Mesendoderm (in vitro differentiated cells): ENCODE measurements at places on chromosomes 5 and 9.

DNA sequence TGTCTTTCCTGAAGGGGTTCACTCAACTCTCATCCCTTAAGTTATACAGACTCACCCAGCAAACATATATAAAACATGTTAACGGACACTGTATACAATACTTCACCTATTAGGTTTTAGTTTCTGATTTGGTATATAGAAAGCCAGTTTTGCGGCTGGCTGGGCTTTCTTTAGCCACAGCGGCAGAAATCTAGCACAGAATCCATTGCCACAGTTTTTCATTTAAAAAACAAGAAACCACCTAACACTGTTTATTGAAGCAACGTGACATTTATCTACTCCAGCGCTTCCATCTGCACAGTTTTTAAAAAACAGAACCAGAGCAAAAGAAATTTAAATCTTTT lies 67.3 kb downstream of the SNX30 start:
- H3K27ac ChIP-seq, result no peak overlapping the region
- no peaks in the 10 kb centered on the region for H3K36me3 ChIP-seq
- no peak for DNase-seq

- no peak overlapping the region for H3K27ac ChIP-seq
- H3K27me3 ChIP-seq, result no peaks in the 10 kb centered on the region
- H3K4me3 ChIP-seq, result no peak overlapping the region
- H3K36me3 ChIP-seq, result no peaks in the 10 kb centered on the region
- H3K4me1 ChIP-seq, result no peaks in the 10 kb centered on the region
- no peak for DNase-seq
Observed at GRCh38 chr5:143646961-143647360, 165.0 kb upstream of the HMHB1 start.

DNA sequence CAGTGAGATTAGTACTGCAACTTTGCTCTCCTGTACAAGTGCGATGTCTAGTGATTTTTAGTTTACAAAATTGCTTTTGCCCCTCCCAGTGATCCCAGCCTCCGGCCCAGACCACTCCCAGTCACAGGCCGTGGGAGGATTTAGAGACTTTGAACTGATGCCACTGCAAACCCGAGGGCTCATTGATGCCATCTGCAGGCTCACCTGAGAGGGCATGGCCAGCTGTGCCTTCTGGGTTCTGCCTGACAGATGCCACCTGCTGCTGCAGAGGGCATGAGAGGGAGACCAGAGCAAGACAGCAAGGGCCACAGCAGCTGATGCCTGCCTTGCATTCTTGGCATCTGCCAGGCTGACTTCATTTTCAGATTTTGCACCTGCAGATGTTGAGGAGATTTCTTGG lies 593.8 kb downstream of the CDK5RAP2 start:
- H3K4me3 ChIP-seq, result no peak overlapping the region
- no peaks in the 10 kb centered on the region for H3K4me1 ChIP-seq
- H3K27me3 ChIP-seq, result no peaks in the 10 kb centered on the region
- no peak for DNase-seq
- no peaks in the 10 kb centered on the region for H3K36me3 ChIP-seq

- H3K4me3 ChIP-seq, result peak overlapping the region; percentile 19
- no peaks in the 10 kb centered on the region for H3K27me3 ChIP-seq
- peaks cover 2% of the 10 kb centered on the region for H3K4me1 ChIP-seq
- no peak overlapping the region for H3K27ac ChIP-seq
- DNase-seq, result peak; percentile 81
Observed at GRCh38 chr5:43000111-43000840, 39.8 kb downstream of the ANXA2R start.

DNA sequence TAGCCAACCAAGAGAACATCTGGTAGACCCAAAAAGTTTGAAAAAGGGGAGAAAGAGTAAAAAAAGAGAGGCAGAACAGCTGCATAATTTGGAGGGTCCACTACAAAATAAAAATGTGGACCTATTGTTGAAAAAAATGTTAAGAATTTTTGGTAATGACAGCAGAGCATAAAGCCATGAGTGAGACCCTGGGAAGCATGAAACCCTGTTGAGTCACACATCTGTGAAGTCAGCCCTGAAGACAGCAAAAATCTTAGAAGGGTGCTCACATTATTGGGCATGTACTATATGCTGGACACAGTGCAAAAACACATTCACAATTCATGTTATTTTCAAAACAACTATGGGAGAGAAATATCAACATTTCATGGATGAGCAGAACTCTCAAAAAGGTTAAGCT lies 56.4 kb upstream of the LIFR start:
- no peak for DNase-seq
- no peak overlapping the region for H3K4me3 ChIP-seq
- H3K4me1 ChIP-seq, result peaks cover 12% of the 10 kb centered on the region
- H3K27ac ChIP-seq, result no peak overlapping the region
- no peaks in the 10 kb centered on the region for H3K36me3 ChIP-seq
- no peaks in the 10 kb centered on the region for H3K27me3 ChIP-seq

GRCh38 chr9:96089452-96090085 lies 212.4 kb downstream of the HSD17B3 start:
- H3K4me1 ChIP-seq, result peaks cover 12% of the 10 kb centered on the region
- no peak overlapping the region for H3K4me3 ChIP-seq
- no peaks in the 10 kb centered on the region for H3K27me3 ChIP-seq
- no peak for DNase-seq
- no peak overlapping the region for H3K27ac ChIP-seq
- H3K36me3 ChIP-seq, result no peaks in the 10 kb centered on the region

- H3K4me3 ChIP-seq, result no peak overlapping the region
- no peak overlapping the region for H3K27ac ChIP-seq
- no peaks in the 10 kb centered on the region for H3K36me3 ChIP-seq
- no peaks in the 10 kb centered on the region for H3K27me3 ChIP-seq
- no peaks in the 10 kb centered on the region for H3K4me1 ChIP-seq
- no peak for DNase-seq
Observed at GRCh38 chr5:17105744-17106418, 111.5 kb upstream of the BASP1 start.

DNA sequence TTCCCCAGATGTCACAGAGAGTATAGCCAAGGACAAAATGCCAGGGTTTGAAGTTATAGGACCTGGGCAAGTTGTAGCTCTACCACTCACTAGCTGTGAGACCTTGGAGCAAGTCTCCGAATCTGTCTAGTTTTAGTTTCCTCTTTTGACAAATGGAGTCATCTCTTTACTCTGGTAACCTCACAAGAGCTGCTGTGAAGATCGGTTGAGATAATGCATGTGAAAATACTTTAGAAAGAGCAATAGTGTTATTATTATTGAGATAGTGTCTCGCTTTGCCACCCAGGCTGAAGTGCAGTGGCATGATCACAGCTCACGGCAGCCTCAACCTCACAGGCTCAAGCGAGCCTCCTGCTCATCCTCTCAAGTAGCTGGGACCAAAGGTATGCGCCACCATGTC lies 117.9 kb upstream of the NR5A1 start:
- H3K4me1 ChIP-seq, result peaks cover 8% of the 10 kb centered on the region
- H3K27me3 ChIP-seq, result no peaks in the 10 kb centered on the region
- H3K4me3 ChIP-seq, result no peak overlapping the region
- no peak for DNase-seq

- H3K27ac ChIP-seq, result no peak overlapping the region
- no peaks in the 10 kb centered on the region for H3K27me3 ChIP-seq
- H3K4me3 ChIP-seq, result no peak overlapping the region
- H3K4me1 ChIP-seq, result no peaks in the 10 kb centered on the region
Observed at GRCh38 chr5:72790186-72790585, 26.3 kb upstream of the TNPO1 start.

DNA sequence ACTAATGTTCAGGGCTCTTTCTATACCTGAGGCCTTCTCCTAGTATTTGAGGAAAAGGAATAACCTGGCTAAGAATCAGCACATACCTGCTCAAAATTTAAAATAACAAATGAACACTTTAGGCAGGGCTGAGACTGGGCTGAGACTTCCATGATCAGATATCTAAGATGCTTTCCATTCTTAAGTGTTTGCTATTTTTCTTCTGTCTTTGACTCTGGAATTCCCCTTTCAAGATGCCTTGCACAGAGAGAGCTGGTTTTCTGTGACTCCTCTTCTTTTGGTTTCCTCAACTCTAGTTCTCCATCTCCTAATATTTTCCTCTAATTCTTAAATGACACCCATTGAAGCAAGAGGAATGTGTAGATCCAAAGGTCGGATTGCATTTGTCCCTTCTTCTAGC lies 61.1 kb downstream of the DPYSL3 start:
- peaks cover 3% of the 10 kb centered on the region for H3K4me1 ChIP-seq
- H3K4me3 ChIP-seq, result no peak overlapping the region
- no peaks in the 10 kb centered on the region for H3K36me3 ChIP-seq
- H3K27ac ChIP-seq, result no peak overlapping the region
- no peaks in the 10 kb centered on the region for H3K27me3 ChIP-seq

DNA sequence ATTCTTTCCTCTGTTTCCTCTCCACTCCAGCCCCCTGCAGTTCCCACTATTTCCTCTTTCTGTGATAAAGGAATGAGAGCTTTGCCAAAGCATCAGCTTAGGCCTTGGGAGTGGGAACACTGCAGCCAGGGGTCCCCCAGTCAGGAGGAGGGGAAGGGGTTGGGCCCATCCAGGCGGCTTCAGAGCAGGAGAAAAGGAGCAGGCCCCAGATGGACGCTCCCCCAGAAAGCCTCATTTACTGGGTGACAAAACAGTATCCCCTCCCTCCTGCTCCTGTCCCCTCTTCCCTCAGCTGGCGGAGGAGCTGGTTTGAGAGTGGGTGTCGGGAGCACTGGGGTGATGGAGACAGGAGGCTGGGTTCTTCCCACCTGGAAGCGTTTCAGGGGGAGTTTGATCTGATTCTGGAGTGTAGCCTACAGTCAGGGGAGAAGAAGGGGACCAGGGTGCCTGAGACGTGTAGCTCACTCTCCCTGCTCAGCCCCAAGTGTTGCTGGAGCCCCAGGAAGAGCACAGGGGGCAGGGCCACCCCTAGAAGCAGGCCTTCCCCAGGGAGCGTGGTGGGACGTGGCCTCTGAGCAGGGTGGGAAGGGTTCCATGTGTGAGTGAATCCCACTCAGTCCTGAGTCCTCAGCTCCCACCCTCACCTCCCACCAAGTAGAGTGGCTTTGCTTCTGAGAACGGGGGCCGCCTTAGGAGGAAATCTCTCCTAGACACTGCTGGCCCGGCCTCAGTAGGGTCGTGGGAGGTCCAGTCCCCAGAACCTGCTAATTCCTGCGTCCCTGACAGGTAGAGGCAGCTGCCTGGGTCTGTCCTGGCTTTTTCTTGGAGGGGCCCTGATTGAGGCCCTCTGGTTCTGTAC lies 173.1 kb downstream of the CACNA1B start:
- no peaks in the 10 kb centered on the region for H3K36me3 ChIP-seq
- no peaks in the 10 kb centered on the region for H3K27me3 ChIP-seq
- H3K4me3 ChIP-seq, result no peak overlapping the region
- H3K27ac ChIP-seq, result no peak overlapping the region
- peak; percentile 23 for DNase-seq
- H3K4me1 ChIP-seq, result no peaks in the 10 kb centered on the region

- H3K4me1 ChIP-seq, result no peaks in the 10 kb centered on the region
- no peaks in the 10 kb centered on the region for H3K36me3 ChIP-seq
- no peak overlapping the region for H3K27ac ChIP-seq
- DNase-seq, result peak; percentile 31
- no peak overlapping the region for H3K4me3 ChIP-seq
Observed at GRCh38 chr9:120071760-120072159, 508.2 kb downstream of the CDK5RAP2 start.

GRCh38 chr9:86892576-86892975 lies 54.7 kb downstream of the GAS1 start:
- H3K27ac ChIP-seq, result no peak overlapping the region
- H3K4me1 ChIP-seq, result peaks cover 2% of the 10 kb centered on the region
- H3K36me3 ChIP-seq, result no peaks in the 10 kb centered on the region

DNA sequence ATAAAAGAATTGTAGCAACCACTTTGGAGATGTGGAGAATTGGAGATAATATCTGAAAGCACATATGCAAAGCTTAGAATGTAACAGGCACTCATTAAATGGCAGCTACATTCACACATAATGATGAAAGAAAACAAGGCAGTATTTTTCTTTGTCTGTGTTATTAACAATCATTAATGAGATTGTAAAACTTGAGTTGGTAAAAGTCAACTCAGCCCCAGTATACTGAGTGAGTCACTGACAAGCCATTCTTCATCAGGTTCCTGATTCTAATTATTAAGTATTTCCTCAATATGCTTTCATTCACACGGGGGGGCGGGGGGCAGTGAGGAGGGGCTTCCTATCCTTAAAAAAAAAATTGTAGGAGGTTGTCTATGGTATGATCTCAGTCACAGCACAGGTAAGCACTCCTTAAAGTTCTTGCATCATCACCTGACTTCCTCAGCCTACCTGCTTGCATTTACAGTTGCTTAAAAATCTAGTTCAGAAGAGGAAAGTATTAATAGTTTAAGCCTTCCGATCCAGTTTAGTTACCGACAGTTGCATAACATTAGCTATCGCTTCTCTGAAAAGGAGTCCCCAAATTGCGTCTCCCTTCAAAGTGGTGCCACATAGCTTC lies 379.8 kb downstream of the EFNA5 start:
- no peaks in the 10 kb centered on the region for H3K36me3 ChIP-seq
- DNase-seq, result no peak
- no peaks in the 10 kb centered on the region for H3K27me3 ChIP-seq
- H3K4me3 ChIP-seq, result no peak overlapping the region
- H3K27ac ChIP-seq, result no peak overlapping the region

- no peak overlapping the region for H3K27ac ChIP-seq
- no peaks in the 10 kb centered on the region for H3K27me3 ChIP-seq
- H3K4me3 ChIP-seq, result no peak overlapping the region
- DNase-seq, result no peak
Observed at GRCh38 chr5:64040490-64040889, 78.2 kb upstream of the HTR1A start.

DNA sequence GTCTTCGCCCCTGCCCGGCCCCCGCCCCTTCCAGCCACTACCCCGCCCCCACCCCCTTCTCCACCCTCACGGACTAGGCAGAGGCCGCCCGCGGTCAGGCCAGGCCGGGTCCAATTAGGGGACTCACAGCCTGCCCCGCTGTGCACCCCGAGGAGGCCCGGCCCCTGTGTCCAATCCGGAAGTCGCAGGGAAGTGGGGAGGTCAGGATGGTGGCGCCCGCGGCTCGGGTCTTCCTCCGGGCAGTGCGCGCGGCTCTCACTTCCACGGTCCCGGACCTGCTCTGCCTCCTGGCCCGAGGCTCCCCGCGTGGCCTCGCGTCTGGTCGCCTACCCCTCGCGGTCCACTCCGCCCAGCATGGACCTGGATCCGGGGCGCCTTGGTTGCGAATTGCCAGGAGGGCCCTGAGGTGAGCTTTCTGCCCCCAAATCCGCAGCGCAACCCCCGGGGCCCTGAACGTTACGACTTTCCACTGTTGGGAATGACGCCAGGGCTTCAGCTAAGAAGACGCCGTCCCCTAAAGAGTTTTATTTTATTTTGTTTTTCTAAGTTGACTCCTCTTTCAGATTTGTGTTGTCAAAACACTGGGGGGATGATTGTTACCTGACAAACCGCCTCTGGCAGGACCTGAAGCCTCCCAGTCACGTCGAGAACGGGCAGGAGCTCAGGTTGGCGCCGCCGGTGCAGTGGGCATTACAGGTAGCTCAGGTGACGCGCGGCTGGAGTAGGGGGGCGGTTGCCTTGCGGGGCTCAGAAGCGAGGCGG lies 763 bp upstream of the IRX2 start:
- DNase-seq, result peak; percentile 44
- H3K4me1 ChIP-seq, result no peaks in the 10 kb centered on the region
- H3K27me3 ChIP-seq, result peaks cover 33% of the 10 kb centered on the region
- H3K27ac ChIP-seq, result no peak overlapping the region
- no peak overlapping the region for H3K4me3 ChIP-seq
